ENCODE measurements at places on chromosomes 3 and 15. TPM values are rescaled to one million over a fixed set of nuclear protein-coding genes. Genes with fewer than 3 reads are reported as not detected.

EPHA6 gene
- under 0.01 TPM for total RNA-seq

GHSR gene
- total RNA-seq: not detected

LOXL1 gene
- total RNA-seq: 0.98 TPM

SEMA6D gene
- 1.5 TPM for total RNA-seq

FBXO40 gene
- total RNA-seq: not detected

ASB14 gene
- total RNA-seq: not detected

PLSCR5 gene
- total RNA-seq: not detected

WDR49 gene
- total RNA-seq: 0.17 TPM

FANCD2OS gene
- not detected for total RNA-seq

FGF7 gene
- 0.17 TPM for total RNA-seq

SERPINI2 gene
- total RNA-seq: not detected

GALK2 gene
- 51.7 TPM for total RNA-seq

EXD1 gene
- total RNA-seq: not detected

ATP13A5 gene
- total RNA-seq: not detected

GPR156 gene
- total RNA-seq: under 0.01 TPM

PSMD2 gene
- total RNA-seq: 355 TPM
